ENCODE measurements at places on chromosomes 11 and 22.

DNA sequence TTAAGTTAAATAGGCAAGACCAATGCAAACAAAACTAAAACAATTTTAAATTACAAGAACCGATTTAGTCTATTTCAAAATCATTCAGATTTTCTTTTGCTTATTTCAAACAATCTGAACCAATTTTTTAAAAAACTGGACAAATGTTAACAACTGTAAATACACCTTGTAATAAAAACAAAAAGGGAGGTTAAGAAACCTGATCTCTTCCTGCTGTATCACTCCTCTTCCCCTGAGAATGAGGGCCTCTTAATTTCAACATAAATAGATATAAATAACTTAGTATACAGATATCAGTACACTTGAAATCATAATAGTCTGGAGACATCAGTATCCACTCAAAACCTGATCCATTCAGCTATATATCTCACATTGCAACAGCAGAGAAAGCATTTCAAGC is 346.6 kb downstream of the TTC28 start:
- DNase-seq: no peak

DNA sequence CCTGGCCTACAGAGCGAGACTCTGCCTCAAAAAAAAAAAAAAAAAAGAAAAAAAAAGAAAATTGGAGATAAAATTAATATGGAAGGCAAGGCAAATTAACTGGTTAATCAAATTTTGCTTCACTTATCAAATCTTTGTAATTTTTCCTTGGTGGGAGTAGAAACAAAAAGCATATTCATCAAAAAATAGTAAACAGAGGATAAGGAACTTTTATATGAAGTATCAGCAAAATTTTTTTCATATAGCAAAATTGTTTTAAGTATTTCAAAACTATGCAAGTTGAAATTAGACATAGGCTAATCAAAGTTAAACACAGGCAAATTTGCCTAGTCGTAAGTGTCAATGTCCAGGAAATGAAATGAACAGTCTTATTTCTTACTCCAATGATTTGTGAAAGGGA is 33.0 kb downstream of the PICALM start:
- DNase-seq: no peak

DNA sequence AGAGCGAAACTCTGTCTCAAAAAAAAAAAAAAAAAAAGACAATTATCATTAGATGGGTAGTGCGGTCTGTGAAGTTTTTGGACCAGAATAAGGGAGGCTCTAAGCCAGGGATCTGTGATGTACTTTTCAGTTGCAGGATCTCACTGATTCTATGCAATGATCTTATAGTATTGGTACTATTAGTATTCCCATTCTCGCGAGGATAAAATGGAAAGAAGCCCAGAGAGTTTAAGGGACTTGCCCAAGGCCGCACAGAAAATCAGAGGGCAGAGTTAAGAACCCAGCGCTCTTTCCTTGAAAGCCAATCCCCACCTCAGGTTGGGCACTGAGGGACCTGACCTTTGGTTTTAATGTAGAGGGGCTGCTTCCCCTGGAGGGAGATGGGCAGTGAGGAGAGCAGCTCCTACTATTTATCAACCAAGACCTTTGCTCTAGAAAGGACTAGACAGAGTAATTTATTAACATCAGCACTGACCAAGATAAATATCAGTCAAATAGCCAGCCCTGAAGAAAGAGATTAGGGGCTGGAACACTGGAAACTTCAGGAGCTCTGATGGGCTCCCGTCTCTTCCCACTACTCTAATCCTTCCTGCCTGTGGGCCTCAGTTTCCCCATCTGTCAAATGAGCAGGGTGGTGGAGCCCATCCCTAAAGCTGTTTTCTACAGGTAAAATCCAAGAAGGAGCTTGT is 6.0 kb downstream of the NIPSNAP1 start:
- no peak for DNase-seq

- no peak for DNase-seq
Measured at GRCh38 chr11:70883973-70884623, 368.3 kb downstream of the SHANK2 start.

DNA sequence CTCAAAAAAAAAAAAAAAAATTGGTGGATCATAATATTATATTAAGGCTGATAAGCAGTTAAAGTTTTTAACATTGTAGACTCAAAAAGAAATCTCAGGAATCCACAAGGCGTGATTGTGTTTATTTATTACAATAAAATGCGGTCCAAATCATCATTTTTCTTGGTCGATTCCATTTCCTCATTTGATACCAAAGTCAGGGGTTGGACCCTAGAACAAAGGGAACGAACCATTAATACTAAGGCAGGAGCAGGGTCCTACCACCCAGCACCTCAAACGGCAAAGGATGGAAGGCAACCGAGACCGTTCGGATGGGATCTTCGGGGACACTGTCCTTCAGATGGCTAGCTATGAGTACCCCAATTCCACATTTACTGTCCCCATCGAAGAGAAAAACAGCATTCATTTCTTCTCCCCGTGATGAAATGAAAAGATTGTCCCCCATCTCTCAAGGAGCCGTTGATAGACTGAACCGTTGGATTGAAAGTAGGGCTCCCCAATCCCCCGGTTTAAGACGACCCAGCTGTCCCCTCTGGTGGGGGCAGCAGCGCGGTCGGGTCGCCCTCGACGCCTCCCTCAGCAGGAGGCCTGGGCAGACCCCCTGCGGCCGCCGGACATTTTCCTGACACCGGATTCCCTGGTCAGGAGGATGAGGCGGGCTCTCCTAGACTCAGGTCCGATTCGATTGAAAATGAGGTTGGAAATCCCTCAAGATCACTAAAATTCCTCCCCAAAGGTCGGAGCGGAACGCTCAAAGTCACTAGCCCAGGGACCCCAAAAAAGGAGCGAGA is 607 bp downstream of the DMC1 start:
- DNase-seq: no peak

Data from stimulated activated CD8-positive, alpha-beta memory T cell treated with anti-CD3 and anti-CD28 coated beads, Interleukin-12 subunit alpha, Interleukin-12 subunit beta, amount 100 ng/mL, for 4 hours (primary cell).